ENCODE measurements at places on chromosomes 7 and 10. TPM values are rescaled to one million over a fixed set of nuclear protein-coding genes. Genes with fewer than 3 reads are reported as not detected.

PAX4 gene
- not detected for total RNA-seq

CDK1 gene
- 248 TPM for total RNA-seq

CHRM2 gene
- not detected for total RNA-seq

ITGB8 gene
- total RNA-seq: 17.8 TPM

HSPA12A gene
- total RNA-seq: 9.7 TPM

IRF5 gene
- 17.4 TPM for total RNA-seq

SUV39H2 gene
- total RNA-seq: 50.5 TPM

DNA sequence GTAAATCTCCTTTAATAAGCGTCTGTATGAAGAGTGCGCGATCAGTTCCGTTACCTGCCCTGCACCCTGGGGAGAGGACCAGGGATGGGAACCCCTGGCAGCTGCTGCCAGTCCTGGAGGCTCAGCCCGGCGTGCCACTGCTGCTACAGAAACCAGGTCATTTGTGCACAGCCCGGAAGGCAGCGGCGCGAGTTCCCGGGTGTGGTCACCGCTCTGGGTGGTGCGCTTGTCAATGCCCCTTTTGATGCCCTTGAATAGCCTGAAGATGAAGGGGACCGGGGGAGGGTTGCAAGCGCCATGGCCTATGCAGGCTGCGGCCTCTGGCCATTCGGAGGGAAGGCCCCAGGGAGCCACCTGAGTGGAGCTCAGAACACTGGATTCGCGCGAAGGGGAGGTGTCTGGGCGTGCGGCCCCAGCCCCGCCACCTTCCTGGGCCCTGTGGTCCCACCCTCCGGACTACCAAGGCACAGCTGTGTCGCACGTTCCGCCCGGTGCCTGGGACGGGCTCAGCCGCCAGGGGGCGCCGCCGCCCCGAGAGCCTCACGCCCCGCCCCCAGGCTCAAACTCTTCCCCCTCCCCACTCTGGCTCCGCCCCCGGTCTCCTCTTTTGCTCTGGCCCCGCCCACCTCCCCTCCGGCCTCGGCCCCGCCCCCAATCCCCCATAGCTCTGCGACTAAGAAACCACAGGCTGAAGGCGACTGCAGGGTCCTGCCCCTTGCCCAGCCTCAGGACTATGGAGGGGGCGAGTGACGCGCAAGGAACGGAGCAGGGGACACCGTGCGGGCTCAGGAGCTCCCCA lies 16.5 kb downstream of the AP5Z1 start:
- no peak for DNase-seq

DNA sequence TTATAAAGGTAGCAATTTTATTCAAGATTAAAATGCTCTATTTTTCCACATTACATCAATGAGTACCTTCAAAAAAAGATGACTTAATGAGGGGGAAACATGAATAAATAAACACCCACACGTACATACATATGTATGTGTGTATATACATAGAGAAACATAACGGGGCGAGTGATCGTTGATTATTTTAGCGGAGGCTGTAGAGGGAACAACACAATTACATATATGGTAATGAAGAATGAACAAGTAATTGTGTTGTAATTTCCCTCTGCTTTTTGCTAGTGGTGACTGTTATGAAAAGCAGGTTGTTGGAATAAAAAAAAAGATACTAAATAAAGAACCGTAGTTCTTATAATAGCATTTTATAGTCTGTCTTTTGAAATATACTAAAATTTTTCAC lies 63.2 kb downstream of the CACNB2 start:
- DNase-seq: no peak

- no peak for DNase-seq
Measured at GRCh38 chr7:118452128-118452527, 227.6 kb downstream of the ANKRD7 start.

- no peak for DNase-seq
Measured at GRCh38 chr7:155804431-155804831, 7.8 kb downstream of the SHH start.

DNA sequence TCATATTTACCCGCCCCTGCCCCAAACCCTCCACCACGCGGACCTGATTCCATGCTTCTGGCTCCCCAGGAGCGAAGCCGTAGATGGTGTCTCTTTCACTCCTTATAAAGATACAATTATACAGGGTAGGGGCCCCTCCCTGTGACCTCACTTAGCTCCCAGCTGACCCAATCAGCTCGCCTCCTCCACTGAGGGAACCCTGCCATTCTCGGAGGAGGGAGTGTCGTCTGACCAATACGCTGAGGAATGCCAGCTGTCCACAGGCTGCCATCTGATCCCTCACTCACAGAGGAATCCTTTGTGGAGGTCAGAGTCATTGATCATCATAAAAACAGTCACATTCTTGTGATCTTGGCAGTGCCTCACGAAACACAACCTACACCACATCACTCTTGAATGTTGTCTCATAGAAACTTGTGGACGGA lies 67.5 kb upstream of the INSIG1 start:
- peak; percentile 99 for DNase-seq

DNA sequence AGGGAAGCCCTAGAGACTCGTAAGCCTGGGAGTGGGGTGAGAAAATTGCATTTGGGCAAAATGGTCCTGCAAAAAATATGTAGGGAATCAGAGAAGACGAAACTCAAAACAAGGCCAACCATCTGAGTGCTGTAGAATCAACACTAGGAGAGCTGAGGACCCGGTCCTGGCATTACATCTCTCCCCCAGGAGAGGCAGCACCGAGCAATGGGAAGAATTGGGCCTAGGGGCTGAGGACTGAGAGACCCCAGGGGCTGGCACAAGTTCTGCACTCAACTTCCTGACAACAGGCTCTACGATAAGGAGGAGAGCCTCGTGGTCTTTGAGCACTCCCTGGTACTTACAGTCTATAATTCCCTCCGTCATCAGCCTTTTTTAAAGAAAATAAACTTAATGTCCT lies 47.6 kb downstream of the BPGM start:
- no peak for DNase-seq

DNA sequence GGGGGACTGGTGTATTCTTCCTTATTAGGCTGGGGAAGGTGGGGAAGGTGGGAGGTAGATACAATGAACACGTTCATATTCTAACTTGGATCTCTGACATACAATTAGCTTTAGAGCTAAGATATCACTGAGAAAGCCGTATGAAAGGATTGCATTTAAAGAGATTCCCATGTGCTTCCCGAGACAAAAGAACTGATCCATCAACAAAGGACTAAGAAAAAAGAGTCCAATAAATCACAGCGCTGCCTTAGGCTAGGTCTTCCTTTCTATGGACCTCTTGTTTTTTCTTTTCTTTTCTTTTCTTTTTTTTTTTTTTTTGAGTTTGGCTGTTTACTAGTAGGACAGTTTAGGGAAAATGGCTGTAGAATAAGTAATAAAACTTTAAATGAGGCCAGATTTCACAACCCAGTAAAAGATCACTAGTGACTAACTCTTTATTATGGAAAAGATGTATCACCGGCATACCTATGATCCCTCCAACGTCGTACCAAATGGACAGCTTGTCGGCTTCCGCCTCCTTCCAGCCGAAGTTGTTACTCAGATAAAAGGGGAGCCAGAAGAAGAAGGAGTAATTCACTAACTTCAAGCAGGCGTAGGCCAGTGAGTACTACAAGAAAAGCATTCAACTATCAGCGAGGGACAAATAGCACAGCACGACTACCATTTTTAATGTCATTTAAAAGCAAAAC lies 50.0 kb downstream of the SLC37A3 start:
- no peak for DNase-seq

DNA sequence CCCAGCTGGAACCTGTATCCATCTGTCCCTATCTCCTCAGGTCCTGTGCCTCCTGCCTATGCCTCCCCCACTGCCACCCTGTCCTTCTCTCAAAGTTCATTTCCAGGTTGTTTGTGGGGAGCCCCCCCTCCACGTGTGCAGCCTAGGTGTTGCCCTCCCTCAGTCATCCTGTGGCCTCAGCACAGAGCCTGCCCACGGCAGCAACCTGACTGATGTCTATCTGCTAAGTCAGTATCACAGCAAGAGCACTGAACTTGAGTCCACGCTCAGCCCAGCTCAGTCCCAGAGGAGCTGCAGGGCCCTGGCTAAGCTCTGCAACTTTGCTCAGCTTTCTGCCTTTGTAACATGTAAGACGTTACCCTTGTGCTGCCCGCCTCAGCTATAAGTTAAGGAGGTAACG lies 28.7 kb downstream of the FAM53B start:
- DNase-seq: no peak

DNA sequence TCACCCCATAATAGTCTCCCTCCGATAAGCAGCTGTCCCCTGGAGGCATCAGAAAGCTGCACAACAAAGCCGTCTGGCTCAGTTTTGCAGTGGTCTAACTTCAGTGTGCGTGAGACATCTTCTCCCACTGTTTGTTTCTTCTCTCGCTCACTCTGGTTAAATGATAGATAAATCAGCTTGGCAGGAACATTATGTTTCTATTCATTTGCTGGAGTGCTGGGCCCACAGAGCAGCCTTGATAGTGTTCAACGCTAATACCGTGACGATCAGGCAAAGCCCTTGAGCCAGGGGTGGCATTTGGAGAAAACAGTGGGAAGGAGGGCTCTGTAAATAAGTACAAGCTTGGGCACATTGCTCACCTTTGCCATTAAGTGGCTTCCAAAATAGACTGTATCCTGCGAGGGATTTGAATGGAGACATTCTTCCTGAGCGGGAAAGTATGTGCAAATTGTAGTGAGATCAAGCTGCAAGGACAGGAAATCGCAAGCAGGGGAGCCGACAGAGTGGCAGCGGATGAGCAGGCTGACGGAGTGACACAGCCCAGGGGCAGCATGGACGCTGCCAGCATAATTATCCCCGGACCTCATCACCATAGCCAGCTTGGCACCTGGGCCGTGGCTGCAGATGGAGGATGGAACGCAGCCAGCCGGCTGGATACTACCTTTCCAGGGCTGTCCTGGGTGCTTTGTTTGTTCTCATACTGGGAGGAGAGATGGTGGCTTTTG lies 256.8 kb upstream of the FZD8 start:
- no peak for DNase-seq

DNA sequence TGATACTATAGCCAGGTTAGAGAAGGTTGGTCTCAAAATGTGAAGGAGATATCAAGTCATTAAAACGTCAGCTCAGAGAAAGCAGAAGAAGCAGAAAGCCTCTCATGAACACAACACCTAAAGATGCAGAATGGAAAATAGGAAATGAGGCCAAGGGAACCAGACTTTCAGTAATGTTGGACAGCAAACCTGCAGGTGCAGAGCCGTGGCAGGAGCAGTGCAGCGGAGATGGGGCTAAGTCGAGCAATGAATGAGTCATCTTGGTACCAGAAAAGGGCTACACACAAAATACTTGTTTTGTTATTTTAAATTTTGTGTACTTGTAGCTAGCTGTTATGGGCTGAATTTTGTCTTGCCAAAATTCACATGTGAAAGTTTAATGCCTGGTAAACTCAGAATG lies 479.6 kb upstream of the POM121L12 start:
- no peak for DNase-seq

- peak; percentile 88 for DNase-seq
Measured at GRCh38 chr7:50418086-50418515, 32.0 kb downstream of the FIGNL1 start.

GRCh38 chr10:72392571-72392970 lies 37.9 kb upstream of the DNAJB12 start:
- no peak for DNase-seq

- peak; percentile 97 for DNase-seq
Measured at GRCh38 chr7:132065193-132065988, 509.0 kb upstream of the PODXL start.

- DNase-seq: peak; percentile 68
Measured at GRCh38 chr10:97532935-97533671, 34.4 kb downstream of the UBTD1 start.

DNA sequence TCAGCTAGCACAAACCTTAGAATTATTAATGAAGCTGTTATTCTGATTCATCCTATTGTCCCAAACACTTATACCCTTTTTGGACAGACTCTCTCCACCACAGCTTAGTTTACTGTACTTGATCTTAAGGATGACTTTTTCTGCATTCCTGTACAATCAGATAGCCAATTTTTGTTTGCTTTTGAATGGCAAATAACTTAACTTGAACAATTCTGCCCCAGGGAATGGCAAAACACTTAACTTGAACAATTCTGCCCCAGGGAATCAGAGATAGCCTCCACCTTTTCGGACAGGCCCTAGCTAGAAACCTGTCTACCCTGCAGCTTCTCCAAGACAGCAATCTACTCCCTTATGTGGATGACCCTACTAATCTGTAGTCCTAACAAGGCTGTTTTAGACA lies 668.0 kb upstream of the LRRTM3 start:
- no peak for DNase-seq

DNA sequence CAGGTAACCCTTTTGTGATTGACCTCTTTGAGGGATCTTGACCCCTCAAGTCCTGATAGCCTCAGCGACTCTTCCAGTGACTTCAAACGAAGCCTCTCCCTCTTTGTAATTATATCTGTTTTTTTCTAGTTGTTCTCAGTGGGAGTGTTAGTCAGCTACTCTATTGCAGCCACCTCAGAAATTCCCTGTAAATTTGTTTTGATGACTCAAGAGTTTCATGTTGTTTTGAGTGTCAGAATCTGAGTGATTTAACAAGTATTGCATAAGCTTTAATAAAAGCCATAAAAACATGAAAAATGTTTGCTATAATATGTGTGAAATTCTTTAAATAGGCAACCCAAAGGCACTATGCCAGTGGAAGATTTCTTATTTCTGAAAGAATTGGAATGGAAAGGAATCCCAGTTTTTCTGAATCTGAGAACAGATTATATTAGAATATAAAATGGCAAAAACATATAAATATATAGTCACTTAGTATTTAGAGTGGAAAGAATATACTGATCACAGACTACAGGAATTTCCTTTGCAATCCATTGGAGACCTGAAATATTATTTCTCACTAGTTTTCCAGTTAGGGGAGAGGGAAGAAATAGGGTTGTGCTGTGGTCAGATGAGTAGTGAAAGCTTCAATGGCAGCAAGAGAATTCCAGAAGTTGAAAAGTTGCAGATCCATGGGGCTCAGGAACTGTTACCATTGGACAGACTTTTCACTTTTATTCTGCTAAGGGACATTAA lies 94.4 kb upstream of the SEMA3C start:
- DNase-seq: peak; percentile 68

GRCh38 chr10:100791369-100792058 lies 46.1 kb downstream of the PAX2 start:
- DNase-seq: no peak

DNA sequence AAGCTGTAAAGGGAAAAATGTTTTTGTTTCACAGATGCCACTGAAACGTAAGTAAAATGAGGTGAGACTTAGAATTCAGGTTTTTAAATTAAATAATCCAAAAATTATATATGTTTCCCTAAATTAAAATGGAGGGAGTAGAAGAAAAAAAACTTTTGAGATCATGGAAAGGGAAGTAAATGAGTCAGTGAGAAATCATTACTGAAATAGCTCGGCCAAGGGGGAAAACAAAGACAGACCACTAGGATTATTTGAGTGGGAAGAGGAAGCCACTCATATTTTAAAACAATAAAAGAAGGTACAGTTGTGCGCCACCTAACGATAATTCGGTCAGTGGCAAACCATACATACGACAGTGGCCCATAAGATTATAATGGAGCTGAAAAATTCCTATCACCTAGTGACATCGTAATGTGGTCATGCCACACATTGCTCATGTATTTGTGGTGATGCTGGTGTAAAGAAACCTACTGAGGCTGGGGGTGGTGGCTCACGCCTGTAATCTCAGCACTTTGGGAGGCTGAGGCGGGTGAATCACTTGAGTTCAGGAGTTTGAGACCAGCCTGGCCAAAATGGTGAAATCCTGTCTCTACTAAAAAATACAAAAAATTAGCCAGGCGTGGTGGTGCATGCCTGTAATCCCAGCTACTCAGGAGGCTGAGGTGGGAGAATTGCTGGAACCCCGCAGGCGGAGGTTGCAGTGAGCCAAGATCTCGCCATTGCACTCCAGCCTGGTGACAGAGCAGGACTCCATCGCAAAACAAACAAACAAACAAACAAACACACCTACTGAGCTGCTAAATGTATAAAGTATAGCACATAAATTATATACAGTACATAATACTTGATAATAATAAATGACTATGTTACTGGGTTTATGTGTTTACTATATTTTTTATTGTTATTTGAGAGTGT lies 64.7 kb downstream of the MKX start:
- peak; percentile 48 for DNase-seq

All from A172 (cell line).